Stimulated activated CD4-positive, alpha-beta T cell treated with anti-CD3 and anti-CD28 coated beads, Interleukin-12 subunit alpha, Interleukin-12 subunit beta, amount 100 ng/mL, for 48 hours (primary cell): ENCODE measurements at places on chromosomes 2 and 18.

DNA sequence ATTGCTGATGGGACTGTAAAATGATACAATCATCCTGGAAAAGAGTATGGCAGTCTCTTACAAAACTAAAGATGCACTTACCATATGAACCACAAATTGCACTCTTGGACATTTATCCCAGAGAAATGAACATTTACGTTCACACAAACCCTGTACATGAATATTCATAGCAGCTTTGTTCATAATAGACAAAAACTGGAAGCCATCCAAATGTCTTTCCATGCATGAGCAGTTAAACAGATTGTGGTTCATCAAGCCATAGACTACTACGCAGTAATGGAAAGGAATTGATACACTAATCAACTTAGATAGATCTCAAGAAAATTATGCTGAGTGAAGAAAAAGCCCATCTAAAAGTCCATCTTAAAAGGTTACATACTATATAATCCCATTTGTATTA is 156.1 kb upstream of the SLC39A10 start:
- DNase-seq: no peak

GRCh38 chr2:42867093-42868065 is 75.0 kb upstream of the HAAO start:
- DNase-seq: no peak

GRCh38 chr2:14231391-14231898 is 401.1 kb upstream of the LRATD1 start:
- DNase-seq: no peak

DNA sequence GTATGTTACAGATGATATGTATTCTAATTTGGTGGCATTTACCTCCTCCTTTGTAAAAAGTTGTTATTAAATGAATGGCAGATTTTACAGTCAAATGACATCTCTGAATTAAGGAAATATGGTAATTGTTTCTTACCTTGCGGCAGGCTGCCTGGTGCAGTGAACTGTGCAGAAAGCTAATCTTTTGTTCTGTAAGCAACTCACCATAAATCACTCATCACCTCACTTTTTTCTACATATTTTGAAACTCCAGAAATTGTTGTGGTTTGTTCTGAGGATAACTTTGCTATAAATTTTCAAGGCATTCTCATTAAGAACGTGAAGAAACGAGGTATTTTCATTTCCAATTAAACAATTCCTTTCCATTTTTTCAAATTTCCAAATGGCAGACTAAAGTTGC is 52.7 kb downstream of the ST6GAL2 start:
- DNase-seq: no peak

DNA sequence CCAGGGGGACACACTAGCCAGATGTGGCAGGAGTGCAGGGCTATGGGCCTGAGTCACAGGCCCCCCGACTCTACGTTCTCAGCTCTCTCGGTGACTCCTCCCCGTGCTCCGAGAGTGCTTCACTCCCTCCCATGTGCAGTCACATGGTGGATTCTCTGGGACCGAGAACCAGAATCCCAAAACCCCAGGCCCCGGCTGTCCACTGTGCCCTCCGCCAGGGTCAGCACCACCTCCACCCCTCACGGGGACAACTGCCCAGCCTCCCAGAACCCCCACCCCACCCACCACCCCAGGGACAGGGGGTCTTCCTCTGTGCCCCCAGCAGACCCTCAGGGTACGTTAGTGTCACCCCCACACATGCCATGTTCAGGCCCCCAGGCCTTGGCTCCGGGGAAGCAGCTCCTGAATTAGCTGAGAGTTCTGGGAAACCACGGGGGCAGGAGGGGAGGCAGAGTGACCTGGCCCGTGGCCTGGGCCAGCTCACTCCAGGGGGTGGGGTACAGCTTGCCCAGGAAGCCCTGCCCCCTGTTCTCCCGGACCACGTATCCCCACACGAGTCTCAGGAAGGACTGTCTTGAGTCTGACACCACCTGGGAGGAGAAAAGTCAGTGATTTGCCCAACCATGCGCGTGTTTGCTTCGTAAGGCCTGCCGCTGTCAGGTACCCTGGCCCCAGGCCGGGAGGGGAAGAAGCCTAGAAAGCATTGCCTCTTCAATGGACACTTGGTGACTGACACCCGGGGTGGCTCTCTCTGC is 4.4 kb downstream of the RAMP1 start:
- no peak for DNase-seq

- no peak for DNase-seq
These were observed 590.6 kb downstream of the DSC3 start for GRCh38 chr18:30451981-30452380.

- no peak for DNase-seq
These were observed 30.1 kb downstream of the EFR3B start for GRCh38 chr2:25071966-25072365.

DNA sequence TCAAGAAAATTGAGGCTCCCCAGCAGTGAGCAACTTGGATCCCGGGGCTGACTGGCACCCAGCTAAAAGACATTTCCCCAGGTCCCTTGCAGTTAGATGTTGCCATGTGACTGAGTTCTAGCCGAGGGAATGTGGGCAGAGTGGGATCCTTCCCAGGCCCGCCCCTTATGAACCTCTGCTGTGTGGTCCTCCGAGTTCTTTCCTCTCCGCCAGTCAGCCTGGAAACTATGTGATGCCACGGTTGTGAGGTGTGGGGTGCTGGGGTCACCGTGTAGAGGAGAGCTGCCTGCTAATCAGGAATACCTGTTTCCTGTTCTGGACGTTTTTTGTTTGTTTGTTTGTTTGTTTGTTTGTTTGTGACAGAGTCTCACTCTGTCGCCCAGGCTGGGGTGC is 45.5 kb downstream of the TMEM37 start:
- no peak for DNase-seq

DNA sequence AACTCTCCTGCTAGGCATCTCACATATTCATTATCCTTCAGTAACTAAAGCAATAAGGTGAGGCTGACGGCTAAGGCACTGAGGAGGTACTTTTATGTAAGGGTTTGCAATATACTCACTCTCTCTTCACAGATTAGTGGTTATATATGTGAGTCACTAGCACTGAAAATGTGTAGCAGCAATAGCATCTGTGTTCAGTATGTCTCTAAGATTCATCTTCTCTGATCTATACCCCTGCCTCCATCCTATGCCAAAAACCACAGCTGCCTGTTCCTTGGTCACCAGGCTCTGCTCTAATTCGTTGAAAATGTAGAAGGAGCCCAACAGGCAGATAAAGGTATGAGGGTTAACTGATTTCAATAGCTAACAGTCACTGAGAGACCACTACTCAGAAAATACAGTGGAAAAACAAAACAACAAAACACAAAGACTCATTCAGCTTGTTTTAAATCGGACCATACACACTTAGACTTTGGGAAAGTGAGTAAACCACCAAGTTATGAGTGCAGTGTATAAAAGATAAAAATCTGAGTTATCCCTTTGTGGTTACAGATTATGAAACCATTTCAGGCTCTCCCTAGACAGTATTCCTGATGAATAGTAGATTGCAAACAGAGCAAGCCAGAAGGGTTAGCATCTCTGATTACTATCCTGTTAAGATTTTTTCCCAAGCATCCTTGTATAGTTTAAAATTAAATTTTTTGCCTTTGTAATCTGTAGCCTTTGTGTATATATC is 75.3 kb upstream of the CYP26B1 start:
- no peak for DNase-seq

GRCh38 chr2:158914731-158915130 is 53.7 kb upstream of the TANC1 start:
- no peak for DNase-seq

DNA sequence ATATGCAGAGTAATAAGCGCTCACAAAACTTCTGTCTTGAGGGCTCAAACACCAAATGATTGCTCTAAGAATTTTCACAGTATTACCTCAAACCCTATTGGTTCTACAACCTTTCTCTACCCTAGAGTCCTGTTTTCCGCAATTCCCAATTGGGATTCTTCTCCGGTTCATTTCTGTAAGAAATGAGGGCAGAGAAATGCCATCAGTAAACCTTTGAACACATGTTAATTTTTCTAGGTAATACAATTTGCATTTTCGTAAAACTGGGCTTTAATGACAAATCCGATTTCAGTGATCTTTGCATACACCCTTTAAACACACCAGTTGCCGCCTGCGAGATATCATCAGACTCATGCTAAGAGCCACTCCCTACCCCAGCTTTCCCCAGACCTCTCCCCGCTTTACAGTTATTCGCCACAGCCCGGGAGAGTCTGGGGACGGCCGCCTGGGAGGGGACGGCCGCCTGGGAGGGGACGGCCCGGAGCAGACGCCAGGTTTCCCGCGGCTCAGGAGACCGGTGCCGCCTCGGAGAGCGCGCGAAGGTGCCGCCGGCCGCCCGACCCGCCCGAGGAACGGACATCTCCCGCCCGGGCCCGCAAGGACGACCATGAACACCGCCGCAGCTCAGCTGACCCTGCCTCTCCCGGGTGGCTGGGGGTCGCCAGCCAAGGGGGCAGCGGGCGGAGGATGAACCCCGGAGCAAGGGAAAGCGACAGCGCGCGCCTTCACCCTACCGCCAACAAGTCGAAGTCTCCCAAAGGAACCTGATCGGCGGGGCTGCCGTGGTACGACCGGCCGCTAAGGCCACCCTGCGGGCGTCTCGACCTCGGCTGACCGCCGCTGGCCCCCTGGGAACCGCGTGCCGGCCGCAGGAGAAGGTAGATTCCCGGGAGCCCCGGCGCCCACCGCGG is 463 bp downstream of the SMC6 start:
- DNase-seq: peak; percentile 34

- DNase-seq: no peak
These were observed 654.5 kb upstream of the ID2 start for GRCh38 chr2:8027387-8027786.

- no peak for DNase-seq
These were observed 89.6 kb downstream of the NBEAL1 start for GRCh38 chr2:203104273-203104672.

DNA sequence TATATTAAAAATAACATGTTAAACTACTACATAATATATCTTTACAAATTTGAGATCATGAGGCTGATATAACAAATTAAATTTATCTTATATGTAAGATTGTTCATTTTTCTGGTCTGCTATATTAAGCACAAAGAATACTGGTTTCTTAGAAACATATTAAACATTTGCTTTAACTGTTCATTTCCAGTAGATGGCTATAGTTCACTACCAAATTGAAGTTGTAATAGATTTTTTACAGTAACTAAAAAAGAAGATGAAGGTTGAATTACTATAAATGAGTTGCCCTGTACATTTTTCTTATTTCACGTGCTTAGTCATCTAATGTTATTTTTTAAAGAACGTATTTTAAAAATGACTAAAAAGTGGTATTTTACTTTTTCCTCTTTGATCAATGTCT is 57.0 kb downstream of the ZNF407 start:
- no peak for DNase-seq

- DNase-seq: no peak
These were observed 55.5 kb downstream of the PXDN start for GRCh38 chr2:1688859-1689258.

GRCh38 chr18:80033181-80034067 is 810 bp upstream of the RBFA start:
- peak; percentile 71 for DNase-seq

DNA sequence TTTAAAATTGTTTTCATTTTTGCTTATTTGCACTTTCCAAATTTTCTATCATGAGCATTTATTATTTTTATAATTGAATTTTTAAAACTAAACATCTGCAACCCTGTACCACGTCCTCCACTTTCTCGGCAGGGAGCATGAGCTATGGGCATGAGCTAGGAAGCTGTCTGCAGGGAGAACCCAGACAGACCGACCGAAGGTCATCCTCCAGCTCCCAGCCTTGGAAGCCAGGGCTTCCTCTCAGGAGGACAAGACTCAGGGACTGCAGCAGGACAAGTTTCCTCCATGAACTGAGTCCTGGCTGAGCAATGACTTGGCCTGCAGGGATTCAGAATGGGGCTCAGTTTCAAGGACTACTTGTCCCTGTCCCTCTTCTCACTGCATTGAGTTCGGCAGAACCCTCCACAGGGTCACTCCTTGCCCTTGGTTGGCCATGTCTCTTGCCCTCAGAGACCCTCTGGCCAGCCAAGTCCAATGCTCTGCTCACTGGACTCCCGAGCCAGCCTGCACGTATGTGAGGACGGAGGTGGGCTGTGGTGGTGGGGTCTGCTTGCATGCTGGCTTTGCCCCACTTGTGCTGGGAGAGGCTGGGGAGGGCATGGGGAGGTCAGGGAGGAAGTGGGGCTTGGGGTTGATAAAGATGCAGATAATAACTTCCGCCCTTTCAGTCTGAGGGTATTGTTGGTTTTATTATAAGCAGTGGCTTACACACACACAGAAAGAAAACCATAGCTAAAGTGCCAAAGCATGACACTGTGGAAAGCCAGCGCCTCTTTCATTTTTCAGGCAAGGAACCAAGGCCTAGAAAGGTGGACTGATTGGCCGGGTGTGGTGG is 6.6 kb downstream of the NMUR1 start:
- no peak for DNase-seq

- no peak for DNase-seq
These were observed 155.6 kb upstream of the HAAO start for GRCh38 chr2:42947809-42948600.

DNA sequence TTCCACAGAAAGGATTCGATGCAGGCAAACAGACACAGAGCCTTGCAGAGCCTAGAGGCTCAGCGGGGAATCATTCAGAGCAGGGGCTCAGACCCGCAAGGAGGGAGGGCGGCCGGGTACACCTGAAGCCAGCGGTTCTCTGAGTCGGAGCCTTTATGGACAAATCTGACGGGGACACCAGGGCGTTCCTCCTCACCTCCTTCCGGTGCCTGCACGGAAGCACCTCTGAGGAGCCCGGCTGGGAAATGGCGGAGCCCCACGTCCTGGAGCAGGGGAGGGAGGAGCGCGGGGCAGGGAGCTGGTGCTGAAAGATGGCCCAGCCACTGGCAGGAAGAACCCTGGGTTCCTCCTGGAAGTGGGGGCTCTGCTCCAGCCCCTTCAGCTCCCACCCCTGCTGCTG is 193.5 kb upstream of the ALKAL2 start:
- DNase-seq: no peak

GRCh38 chr2:236163471-236164200 is 4.5 kb downstream of the GBX2 start:
- no peak for DNase-seq

- DNase-seq: no peak
These were observed 54.0 kb downstream of the NFATC1 start for GRCh38 chr18:79449551-79450288.

- DNase-seq: peak; percentile 25
These were observed 15.9 kb upstream of the C1QL2 start for GRCh38 chr2:119174216-119174992.

DNA sequence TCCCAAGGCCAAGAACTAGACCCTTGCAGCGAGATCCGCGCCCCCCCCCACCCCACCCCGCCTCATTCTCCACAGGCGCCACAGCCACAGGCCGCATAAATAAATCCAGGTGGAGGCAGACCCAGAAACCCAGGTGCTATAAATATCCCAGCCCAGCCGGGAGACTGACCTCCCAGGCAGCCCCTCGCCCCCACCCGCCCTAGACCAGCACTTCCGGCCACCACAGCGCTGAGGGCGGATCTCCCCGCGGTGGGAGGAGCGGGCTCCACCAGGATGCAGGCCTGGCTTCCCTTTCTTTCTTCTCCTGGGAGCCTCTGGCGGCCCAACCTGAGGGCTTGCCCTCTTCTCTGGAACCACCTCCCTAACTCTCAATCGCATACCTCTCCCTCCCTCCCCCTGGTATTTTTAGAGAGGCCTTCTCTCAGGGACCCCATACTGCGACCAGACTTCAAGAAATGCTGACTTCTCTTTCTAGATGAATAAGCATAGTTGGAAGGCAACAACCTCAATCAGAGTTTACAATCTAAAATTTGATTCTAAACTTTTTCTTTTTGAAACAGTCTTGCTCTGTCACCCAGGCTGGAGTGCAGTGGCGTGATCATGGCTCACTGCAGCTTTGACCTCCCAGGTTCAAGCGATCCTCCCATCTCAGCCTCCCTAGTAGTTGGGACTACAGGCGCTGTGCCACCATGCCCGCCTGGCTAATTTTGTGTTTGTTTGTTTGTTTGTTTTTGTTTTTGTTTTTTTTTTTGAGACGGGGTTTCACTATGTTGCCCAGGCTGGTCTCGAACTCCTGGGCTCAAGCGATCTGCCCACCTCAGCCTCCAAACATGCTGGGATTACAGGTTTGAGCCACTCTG is 55.0 kb downstream of the PKDCC start:
- no peak for DNase-seq
